ENCODE measurements at places on chromosomes 12 and 14.

DNA sequence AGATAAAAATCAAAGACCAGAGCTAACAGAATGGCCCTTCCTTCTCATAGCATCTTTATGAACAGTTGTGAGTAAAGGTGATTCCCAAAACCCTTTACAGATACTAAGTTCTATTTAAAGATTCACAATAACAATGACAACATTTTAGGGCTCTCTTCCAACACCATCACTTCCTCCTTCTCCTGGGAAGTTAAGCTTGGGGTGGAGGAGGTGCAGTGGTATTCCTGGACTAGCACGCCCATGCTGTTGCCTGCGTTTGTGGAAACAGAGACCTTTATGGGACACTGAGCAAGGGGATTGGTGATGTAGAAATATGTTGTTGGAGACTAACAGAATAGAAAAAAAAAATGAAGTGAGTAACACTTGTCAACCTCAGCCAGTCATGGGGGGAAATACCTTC is 22.5 kb downstream of the SYNE2 start:
- DNase-seq, result no peak

DNA sequence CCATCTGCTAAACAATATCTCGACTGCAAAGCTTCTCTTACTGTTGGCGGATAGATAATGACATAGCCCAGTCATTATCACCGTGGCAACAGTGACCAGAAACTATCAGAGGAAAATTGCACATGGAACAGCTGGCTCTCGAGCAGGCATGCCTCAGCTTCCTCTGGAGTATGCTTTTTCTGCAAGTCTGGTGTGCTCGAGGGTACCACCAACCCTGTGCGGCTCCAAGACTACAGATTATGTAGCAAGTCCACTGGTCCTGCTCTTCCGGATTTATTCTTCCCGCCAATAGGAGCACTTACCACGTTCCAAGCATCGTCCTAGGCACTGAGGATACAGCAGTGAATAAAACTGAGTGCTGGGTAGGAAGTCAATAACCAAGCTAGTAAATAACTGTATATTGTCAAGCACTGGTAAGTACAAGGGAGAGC is 1.4 kb upstream of the GLRX5 start:
- no peak for DNase-seq

GRCh38 chr12:1977588-1977987 is 26.7 kb downstream of the DCP1B start:
- DNase-seq, result no peak

DNA sequence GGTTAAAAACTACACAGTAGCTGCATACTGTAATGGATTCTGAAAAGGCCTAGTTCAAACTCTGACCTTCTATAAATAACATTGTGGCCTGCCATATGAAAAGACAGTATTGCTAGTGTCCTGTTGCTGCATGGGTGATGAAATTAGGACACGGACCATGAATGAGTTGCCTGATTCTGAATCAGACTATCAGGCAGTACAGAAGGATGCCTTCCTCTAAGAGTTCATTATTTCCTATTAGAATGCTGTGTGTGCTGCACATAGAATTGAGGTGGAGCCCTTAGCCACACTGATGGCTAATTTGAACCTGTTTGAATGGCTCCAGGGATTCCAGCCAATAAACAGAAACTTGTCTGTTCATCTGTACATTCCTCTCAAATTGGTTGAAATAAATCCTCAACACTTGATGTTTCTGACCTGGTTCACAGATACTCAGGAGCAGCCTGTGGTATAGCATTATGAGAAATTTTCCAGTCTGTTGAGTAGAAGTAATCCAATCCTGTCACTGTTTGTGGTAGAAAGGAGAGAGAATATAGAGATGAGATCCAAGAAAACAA is 483.2 kb downstream of the APAF1 start:
- no peak for DNase-seq

- DNase-seq, result no peak
These were observed 15.6 kb downstream of the LGR5 start for GRCh38 chr12:71455028-71455737.

DNA sequence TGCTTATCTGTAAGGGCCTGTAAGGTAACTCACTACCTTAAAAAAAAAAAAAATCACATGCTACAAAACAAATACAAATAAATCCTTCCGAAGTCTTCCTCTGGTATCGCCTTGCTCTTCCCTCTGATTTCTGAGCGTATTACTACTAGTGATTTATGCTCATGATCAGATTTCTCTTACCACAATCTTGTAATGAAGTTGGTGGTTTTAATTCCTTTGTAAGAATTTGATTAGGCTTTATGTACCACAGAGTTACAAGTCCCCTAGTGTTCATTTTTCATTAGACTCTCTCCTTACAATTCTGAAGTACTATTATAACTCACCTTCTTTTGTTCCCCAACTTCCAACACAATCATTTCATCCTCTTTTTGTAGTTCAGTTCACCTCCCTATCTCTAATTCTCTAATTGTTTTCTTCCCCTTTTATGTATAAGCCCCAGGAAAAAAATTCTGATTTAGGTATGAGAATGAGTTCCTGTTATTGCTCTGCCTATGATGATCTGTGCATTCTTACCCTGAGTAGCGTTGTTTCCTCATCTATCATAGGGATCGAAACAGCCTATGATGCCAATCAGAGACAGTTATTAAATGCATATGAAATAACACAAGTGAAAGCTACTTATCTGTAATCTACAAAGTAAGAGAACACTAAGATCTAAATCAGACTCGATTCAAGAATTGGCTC is 81.5 kb downstream of the EPS8 start:
- DNase-seq, result no peak

Measured in stimulated activated CD4-positive, alpha-beta T cell treated with anti-CD3 and anti-CD28 coated beads, Interleukin-12 subunit alpha, Interleukin-12 subunit beta, amount 100 ng/mL, for 48 hours (primary cell).